Fibroblast of skin of scalp (primary cell): ENCODE measurements at places on chromosomes 2 and 18.

- DNase-seq, result no peak
Observed at GRCh38 chr2:74228772-74229171, 30.4 kb downstream of the MTHFD2 start.

DNA sequence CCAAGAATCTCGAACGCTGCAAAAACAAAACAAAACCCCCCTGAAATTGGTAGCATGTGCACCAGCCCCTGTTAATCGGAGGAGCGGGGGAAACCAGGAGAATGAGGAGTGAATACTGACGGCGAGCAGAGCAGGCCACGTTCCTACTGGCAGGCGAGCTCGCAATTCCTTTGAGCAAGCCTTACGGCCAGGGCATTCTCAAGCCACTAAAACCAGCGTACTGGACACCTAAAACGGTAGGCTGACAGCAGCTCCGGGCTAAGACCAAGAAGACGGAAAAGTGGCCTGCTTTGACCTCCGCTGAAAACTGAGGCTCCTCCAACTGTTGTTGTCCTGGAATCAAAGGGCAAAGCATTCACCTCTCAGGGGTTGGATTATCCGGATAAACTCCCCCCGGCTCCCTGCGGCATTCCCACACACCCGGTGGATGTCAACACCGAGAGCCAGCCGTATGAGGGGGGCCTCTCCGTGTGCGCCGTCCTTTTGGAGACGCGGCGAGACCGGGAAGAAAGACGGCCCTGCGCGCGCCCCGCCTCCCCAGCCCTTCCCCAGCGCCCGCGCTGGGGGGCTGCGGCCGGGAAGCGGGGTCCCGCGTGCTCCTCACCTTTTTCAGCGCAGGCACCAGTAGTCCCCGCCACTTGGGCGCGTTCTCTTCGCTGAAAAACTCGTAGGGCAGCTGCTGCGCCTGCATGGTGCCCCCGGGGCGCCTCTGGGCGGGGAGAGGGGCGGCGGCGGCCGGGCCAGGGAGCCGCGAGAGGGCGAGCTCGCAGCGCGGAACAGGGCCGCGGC is 925 bp downstream of the SOS1 start:
- peak; percentile 54 for DNase-seq

- no peak for DNase-seq
Observed at GRCh38 chr2:84299211-84299775, 159.8 kb downstream of the SUCLG1 start.

- DNase-seq, result no peak
Observed at GRCh38 chr18:68288408-68288807, 426.5 kb downstream of the TMX3 start.

DNA sequence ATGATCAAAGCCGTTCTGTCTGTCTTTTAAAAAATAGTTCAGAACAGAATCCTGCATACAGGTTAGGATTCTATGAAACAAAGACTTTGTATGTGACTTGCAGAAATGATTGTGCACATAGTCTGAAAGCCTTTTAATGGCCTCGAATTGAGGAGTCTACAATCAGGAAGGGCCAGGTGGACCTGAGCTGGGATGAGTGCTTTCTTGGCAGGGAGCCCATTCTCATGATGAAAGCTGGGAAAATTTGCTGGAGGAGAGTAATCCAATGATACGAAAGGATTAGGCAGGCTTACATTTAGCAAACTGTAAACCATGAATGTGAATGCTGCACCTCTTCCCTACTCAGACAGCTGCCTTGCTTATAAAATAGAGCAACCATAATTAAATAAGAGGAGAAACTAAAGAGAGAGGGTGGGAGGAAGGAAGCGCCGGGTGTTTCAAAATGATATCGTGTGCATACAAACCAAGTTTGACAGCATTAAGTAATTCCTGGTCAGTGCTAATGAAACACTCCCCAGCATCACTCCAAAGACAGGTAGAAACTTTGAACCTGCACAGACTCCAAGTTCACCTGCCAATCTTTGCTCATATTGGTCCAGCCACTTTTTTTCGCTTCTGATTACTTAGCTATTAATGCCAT is 23.7 kb upstream of the CXCR4 start:
- DNase-seq, result no peak

DNA sequence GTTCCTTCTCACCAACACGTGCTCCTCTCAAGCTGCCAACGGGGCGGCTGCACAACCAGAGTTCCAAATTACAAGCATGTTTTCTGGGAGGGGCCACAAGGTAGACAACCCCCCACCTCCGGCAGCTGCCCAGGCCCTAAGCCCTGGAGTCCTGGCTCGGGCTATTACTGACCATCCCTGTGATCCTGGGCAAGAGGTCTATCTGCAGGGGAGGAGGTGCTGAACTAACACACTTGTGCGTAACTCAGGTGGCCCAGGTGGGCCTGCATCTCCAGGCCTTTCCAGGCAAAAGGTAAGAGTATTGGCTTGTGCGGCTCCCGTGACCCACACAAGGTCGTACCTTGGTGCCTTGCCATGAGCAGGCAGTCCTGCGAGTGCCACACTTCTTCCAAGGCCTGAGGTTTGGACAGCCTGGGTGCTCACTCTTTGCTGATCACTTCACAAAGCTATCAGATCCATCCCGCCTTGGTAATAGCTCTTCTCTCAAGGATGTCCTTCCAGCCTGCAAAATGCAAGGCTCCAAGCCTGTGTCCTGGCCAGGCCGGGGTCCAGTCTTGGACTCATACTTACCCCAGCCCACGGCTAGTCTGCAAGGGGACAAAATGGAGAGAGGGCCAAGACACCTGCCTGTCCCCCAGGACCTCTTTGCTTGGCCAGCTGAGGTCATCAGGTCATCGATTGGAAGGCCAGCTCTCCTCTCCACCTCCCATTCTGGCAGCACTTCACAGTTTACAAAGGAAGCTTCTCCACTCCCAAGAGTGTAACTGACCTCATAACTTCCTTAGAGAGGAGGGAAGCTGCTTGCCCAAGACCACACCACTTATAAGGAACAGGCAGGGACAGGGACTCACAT is 33.9 kb downstream of the ADRA2B start:
- DNase-seq, result no peak

- DNase-seq, result no peak
Observed at GRCh38 chr2:174342686-174343342, 8.1 kb downstream of the SP9 start.

GRCh38 chr2:190853531-190854383 is 26.9 kb upstream of the GLS start:
- DNase-seq, result no peak

DNA sequence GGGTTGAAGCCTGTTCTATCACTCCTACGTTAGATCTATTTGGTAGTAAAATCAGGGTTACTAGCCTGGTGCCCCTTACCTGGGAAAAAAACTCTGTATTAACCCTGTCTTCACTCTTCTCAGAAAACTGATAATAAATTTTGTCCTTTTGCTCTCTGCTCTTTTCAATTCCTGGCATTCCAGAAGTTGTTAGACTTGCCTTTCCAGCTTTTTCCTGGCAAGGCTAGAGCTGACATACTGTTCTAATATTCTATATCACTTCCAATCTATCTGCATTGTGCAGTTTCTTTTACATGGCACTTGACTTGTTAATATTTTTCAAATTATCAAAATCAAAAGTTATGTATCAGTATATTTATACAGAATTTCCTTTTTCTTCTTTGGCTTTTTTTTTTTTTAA is 162.2 kb downstream of the FIGN start:
- DNase-seq, result no peak

DNA sequence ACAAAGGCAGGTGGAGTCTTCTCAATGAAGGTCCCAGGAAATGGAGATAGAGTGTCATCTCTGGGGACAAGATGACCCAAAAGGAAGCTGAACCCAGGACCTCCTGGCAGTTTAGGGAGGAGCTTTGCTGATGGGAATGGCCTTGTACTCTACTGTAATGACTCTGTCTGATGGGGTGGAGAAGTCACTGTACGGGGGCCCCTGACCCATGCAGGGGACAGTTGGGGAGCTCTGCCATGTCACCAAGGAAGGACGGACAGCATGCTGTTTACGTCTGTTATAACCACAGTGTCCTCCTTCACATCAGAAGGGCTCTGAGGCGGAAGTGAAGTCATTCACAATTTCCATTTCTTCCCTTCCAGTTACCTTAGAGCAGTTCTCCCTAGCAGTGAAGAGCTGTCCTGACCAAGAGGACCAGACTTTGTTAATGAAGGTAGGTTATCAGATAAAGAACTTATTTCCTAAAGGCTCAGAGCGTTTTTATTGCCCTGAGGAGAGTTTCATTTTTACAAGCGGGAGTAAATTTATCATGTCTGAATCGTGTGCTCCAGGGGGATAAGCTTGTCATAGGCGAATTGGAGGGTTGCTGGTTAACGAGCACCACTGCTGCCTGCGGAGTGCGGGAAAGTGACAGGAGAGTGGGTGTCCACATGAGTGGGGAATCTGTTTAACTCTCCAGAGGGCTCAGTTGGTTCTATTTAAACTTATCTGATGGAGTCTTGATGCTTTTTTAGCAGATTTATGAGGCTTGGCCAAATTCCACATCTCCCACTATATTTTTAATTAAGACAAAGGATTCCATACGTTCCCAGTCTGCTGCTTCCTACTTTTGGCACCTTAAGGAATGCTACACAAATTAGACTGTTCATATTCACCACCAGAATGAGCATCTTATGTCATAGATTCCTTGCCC is 71.6 kb upstream of the BCL2L11 start:
- DNase-seq, result no peak

DNA sequence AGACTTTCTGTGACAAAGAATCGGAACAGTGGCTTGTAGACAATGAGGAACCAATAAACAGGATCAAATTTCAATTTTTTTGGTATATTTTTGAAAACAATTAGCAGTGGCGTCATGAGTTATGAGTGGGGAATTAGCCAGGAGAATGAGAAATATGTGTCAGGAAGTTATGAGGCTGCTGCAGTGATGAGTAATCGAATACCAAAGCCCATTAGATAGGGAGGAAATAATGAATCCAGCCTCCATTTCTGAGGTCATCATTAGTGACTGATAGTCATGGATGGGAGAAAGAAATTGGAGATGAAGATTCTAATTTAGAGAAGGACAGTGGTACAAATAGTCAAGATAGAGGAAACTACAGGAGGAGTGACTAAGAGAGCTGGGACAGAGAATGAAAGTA is 673.1 kb upstream of the VRK2 start:
- peak; percentile 91 for DNase-seq

DNA sequence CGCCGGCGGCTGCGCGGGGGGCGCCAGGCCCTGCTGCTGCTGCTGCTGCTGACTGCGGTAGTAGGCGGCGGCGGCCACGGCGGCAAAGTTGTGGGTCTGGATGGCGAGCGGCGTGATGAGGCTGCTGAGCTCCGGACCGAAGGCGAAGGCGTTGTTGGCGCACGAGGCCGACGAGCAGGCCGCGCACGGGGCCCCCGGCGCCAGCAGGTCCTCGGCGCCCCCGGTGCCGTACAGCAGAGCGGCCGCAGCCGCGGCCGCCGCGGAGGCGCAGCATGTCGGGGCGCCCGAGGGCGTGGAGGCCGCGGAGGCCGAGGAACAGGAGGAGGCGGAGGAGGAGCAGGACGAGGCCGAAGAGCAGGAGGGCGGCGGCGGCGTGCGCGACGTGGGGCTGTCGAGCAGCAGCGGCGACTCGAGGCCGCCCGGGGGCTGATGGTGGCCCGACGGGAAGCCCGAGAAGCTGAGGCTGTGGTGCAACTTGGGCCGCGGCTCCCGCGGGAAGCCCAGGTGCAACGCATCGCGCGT is 1.8 kb downstream of the ZFP36L2 start:
- peak; percentile 49 for DNase-seq

DNA sequence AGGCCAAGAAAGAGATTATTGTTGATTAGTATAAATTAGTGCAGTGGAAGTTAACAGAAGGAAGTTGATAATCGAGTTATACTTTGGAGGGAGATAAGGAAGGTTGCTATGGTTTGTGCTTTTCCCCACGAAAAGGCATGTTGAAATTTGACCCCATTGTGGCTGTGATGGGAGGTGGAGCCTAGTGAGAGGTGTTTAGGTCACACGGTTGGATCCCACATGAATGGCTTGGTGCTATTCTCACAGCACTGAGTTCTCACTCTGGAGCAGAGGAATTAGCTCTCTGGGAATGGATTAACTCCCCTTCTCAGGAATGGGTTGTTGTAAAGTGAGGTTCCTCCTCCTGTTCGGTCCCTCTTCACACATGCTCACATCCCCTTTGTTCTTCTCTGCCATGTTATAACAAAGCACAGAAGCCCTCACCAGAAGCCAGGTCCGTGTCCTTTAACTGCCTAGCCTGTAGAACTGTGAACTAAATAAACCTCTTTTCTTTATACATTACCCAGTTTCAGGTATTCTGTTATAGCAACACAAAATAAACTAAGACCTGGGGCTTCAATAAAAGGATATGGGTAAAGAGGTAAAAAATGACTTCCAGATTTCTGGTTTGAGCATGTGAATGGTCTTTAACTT is 21.9 kb downstream of the PIGN start:
- no peak for DNase-seq

DNA sequence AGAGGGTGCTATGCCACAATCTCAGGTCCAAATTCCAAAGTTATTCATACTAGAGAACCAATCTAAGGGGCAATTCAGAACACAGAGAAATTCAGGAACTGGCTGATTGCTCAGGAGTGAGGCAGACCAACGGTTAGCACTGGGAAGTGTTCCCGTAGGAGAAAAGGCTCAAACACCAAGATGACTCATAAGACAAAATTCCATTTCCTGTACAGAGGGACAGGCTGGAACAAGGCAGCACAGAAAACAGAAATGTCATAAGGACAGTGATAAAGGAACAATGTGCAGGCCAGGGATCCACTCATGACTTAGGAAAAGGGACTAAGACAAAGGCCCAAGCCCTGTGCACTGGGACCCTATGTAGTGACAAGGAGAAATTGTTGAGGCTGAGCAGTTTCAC is 54.2 kb downstream of the PDE1A start:
- peak; percentile 84 for DNase-seq

DNA sequence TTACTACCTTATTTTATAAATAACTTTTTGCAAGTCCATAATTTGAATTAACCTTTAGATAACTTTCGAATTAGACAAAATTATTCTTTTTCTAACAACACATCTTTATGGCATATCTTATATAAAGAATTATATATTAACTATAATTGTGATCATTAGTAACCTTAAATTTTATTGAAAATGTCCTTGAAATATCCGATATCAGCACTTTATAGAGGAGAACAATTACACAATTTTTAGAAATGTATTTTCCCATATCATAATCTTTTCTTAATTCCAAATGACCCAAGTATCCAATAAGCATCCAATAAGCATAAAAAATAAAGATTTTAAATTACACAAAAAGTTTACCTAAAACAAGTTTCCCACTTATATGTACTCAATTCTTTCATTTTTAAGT is 7.3 kb upstream of the GCC2 start:
- no peak for DNase-seq
